Left lobe of liver (tissue), 2 donors: ENCODE measurements at places on chromosomes 4 and X. TPM values are rescaled to one million over a fixed set of nuclear protein-coding genes. Genes with fewer than 3 reads are reported as not detected.
A peak's percentile ranks its signal among the peaks of the same experiment; 100 is the strongest.

DNA sequence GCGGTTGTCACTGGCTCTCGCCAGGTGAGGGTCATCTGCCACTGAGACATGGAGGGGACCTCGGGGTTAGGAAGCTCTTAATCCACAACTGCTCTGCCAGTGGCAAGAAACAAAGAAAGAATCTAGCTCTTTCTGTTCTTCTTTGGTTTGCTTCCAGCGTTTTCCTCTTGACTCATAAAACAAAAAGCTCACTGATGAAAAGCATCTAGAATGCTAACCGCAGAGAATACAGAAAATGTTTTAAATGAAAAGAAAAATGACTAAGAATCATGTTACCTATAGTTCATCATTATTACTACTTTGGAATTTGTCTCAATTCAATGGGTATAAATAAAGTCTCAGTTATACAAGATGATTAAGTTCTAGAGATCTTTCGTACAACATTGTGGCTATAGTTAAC lies 274.8 kb upstream of the TENM3 start:
- DNase-seq, result no peak

- no peak for DNase-seq
These were observed 554.8 kb upstream of the TENM3 start for GRCh38 chr4:181688432-181688831.

SPCS3 gene
- total RNA-seq, result 108 TPM

- no peak for DNase-seq
These were observed 197.8 kb downstream of the AFF2 start for GRCh38 chrX:148698221-148698620.

DNA sequence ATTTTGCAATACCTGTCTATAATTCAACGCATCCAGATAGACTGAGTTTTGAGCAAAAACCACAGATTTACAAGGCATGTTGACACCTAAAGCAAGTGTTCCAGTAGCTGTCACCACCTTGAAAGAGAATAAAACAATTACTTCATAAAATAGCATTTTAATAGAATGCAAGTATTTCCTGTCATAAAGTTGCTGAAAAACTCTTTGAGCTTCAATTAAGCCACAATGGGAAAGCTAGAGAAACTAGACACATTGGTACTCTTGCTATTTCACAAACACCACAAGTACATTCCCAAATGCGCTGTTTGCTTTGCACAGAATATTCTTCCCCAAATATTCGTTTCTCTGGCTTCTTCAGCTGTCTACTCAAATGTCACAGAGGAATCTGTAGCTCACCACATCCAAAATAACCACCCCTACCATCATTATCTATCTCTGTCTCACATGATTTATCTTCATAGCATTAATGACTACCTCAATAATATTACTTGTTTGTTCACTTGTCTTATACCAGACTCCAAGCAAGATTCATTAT lies 70.3 kb downstream of the DDX60 start:
- DNase-seq, result no peak

DNA sequence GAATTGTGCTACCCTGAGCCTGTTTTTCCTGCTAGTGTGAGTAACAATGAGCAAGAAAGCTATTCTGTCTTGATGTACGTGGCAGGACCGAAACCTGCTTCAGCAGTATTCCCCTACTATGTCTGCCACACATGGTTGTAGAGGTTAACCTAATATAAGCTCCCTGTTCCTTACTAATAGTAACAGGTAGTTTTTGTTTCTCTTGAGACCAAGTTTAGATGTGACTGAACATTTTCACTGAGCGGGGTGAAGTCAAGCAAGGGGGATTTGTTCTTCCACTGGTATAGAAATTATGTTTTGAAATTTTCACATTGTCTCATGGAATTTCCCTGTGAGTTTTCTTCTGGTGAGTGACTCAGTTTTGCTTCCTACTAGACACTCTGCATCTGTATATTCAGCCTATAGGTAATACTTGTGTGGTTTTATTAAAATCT lies 37.3 kb downstream of the RRAGB start:
- no peak for DNase-seq

DNA sequence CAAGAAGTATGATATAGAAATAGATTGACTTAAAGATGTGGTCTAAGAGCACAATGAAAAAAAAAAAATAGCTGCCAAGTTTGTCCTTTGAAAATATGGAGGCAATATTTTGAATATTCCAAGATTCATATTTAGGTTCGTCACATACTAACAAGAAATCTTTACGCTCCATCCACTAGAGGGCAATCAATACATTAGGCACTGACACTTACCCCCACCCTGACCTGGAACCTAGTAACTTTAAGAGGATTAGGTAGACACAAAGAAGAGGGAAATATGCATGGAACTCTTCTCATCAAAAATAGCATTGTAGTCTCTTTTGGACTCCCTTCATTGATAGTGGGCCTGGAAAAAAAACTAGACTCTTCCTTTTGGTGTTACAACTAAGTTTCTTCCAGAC lies 1108.1 kb downstream of the PCDH19 start:
- DNase-seq, result no peak

GRCh38 chr4:74096265-74096980 lies 2.6 kb downstream of the CXCL2 start:
- DNase-seq, result peak; percentile 60

RPA4 gene
- total RNA-seq, result 0.23 TPM

ARHGAP6 gene
- 0.65 TPM for total RNA-seq

MTCP1 gene
- total RNA-seq, result 15.2 TPM

GRCh38 chr4:21921526-21922180 lies 26.9 kb downstream of the KCNIP4 start:
- no peak for DNase-seq

DNA sequence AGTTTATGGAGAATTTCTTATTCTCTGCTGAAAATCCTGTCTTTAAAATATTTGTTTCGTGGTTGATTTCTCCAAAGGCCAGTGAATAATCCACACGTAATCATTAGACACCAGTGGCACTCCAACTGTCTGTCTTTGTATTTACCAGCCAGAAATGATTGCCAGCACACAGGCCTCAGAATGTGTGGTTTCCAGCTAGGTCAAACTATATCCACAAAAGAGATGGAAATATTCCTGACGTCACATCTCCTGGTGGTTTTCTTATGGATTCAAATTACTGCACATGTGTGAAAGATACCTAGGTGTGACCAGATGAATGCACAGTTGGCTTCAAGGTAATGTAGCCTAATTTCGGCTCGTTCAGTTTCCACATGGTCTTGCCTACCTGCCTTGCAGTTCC lies 27.2 kb upstream of the TENM3 start:
- DNase-seq, result no peak

DNA sequence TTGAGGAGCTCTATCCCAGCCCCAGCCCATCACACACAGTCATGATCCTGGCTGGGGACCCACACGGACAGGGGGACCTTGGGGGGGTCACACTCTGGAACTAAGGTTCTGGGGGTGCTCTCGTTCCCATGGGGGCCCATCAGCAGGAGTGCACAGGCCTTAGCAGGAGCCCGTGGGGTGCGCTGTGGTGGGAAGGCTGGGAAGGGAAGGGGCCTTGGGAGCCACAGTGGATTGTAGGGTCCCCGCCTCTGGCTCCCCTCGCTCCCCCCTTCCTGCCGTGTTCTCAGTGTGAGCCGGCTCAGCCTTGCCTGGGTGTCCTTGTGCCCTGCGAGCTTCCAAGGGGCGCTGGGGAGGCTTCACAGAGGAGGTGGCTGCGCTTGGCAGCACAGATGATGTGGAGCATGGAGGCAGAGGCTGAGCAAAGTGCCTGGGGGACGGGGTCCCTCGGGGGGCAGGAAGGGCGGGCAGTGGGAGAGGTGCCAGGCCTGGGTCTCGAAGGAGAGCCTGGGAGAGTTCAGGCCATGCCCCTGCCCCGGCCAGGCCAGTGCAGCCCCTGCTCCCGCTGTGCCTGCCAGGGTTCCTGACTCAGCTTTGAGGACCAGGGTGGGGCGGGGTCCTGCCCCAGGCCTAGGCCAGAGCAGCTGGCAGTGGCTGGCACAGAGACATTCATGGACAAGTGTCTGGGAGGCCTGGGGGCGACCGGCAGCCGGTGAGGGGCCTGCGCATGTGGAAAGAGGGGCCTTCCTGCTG lies 5.5 kb upstream of the HGFAC start:
- DNase-seq, result no peak

TLR10 gene
- 0.08 TPM for total RNA-seq

DNA sequence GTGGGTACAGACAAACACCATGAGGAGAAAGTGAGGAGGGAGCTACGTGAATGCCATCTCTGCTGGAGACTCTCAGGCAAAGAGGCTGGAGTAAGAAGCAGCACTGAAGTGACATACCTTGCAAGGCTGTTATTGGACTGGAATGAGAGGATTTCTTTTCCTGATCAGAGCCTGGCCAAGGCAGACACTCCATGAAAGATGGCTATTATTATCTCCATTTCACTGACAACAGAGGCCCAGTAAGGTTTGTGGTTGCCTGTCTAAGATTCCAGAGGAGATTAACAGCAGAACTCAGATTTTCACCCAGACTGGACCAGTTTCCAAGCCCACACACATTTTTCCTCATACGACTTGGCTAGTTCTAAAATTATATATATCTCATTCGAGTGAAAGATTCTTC lies 162.0 kb upstream of the EOLA2 start:
- DNase-seq, result no peak

DNA sequence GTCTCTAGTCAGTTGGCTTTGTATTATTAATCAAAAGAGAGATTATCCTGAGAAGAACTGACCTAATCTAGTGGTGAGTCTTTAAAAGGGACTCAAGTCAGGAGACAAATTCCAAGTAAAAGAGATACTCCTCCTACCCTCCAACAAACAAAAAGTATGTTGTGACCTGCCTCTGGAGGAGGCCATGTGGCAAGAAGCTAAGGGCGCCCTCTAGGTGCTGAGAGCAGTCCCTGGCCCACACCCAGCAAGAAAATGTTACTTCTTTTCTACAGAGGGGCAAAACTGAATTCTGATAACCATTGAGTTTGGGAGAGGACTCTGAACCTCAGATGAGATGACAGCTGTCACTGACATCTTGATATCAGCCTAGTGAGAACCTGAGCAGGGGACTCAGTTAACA lies 953.6 kb upstream of the AGA start:
- no peak for DNase-seq

- no peak for DNase-seq
These were observed 343.7 kb downstream of the MID1IP1 start for GRCh38 chrX:39144956-39145355.

VCX gene
- not detected for total RNA-seq

GRCh38 chr4:159273141-159273438 lies 170.2 kb downstream of the RAPGEF2 start:
- no peak for DNase-seq

GRCh38 chr4:26028793-26029567 lies 115.0 kb downstream of the SMIM20 start:
- peak; percentile 55 for DNase-seq

FGF5 gene
- not detected for total RNA-seq

TNMD gene
- not detected for total RNA-seq

DNA sequence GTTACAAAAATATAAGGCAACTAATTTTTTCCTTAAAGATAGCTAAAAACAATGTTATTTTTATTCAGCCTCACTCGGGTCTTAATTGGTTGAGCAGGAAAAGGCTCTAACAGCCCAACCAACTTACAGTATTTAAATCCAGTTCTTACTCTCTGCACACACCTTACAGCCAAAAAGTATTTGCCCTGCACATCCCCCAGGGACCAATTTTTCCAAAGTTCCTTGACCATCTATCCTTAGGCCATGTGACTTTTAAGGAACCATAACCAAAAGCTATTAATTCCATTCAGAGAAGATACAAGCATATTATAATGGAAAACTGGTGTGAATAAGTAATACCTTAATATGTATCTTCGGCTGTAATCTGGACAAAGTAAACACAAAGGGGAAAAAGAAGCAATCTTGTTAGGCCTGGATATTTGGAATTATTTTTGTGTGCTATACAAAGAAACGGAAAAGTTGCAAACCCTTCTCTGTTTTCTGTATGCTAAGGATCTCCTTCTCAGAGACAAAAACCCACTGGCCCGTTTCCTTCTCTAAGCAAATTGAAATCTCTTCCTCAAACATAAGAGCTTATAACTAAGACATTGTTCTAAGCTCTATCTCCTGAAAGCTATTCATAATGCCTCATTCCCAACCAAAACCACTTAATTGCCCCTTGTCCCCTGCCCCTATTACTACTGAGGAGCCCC lies 1.0 kb upstream of the THAP9 start:
- no peak for DNase-seq

RPS6KA6 gene
- total RNA-seq, result 0.58 TPM

PCDH7 gene
- total RNA-seq, result 1.5 TPM

DNA sequence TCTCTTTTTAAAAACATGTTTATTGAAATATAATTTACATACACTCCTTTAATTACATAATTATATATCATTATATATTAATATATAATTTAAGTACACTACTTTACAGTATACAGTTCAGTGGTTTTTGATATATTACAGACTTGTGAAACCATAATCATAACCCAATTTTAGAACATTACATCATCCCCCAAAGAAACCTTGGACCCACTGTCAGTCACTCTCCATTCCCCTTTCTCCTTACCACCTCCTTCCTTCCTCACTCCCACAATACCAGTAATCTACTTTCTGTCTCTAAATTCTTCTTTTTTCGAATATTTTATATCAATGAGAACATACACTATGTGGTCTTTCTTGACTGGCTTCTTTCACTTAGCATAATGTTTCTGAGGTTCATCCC lies 17.9 kb upstream of the EXOSC9 start:
- DNase-seq, result no peak

- no peak for DNase-seq
These were observed 100.8 kb downstream of the ARSJ start for GRCh38 chr4:113878668-113879067.
